ENCODE measurements at places on chromosomes 11 and 22. TPM values are rescaled to one million over a fixed set of nuclear protein-coding genes. Genes with fewer than 3 reads are reported as not detected.

HTR3A gene
- polyA plus RNA-seq, result not detected

SWAP70 gene
- polyA plus RNA-seq, result 15.8 TPM

ENTHD1 gene
- not detected for polyA plus RNA-seq

PTPRCAP gene
- polyA plus RNA-seq, result 2.0 TPM

NDUFA6 gene
- 81.5 TPM for polyA plus RNA-seq

NR1H3 gene
- polyA plus RNA-seq, result 51.8 TPM

IL17REL gene
- polyA plus RNA-seq, result 0.05 TPM

DSCAML1 gene
- 0.13 TPM for polyA plus RNA-seq

SMTNL1 gene
- not detected for polyA plus RNA-seq

PRRG4 gene
- polyA plus RNA-seq, result 2.1 TPM

Data from aorta (tissue), 5 donors.